ENCODE measurements at places on chromosomes 2 and 18.

DNA sequence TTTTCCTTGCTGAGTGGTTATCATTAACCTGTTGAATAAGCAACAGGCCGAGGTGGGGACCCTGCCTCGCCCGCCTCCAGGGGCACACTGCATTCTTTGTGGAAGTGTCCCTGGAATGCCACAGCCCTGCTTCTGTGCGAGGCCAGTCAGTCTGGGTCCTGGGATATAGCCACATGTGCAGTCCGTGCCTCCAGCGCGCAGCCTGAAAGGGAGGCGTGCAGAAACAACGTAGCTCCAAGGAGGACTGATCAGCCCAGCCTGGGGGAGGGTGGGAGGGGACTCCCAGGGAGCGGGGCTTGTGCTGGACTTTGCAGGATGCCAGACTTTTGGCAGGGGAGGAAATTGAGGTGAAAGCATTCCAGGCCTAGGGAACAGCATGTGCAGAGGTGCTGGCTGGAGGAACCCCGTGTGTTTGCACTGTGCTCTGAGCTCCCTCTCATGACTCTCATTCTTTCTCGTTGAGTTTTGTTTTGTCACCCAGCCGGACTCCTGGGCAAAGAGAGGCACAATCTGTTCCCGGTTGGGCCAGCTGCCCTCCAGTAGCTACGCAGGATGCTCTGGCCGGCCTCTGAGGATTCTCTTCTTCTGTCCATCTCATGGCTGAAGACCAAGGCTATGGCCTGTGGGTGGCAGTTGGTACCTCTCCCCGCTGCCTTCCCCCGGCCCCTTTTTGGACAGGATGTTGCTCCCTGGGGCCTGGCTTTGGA is 39.7 kb downstream of the HPCAL1 start:
- DNase-seq, result no peak

GRCh38 chr2:135663148-135663700 is 78.4 kb upstream of the UBXN4 start:
- DNase-seq, result no peak

DNA sequence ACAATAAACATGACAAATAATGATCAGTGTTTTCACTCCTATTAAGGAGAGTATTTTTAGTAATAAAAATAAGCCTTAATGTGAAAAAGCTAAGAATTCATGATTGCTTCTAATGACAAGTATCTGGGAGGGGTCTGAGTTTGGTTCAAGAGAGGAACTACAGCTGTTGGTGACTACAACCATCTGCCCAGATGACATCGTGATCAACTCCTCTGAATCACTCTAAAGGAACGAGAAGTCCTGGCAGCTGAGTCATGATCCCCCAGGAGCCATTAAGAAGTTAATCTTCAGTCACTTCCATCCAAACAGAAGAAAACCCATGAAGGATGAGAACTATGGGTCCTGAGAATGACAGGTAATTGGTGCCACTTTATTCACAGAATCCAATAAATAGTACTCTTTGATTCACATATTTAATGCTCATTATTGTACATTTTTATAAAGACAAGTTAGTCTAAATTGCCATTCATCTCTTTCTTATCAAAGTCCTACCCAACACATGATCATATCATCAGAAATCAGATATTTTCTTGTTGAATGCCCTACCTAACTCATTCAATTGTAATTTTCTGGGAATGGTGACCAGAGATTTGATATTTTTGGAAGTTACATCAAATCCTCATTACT is 6.8 kb downstream of the TFPI start:
- peak; percentile 97 for DNase-seq

- DNase-seq, result peak; percentile 75
Observed at GRCh38 chr2:124668161-124668560, 643.1 kb downstream of the CNTNAP5 start.

GRCh38 chr2:95109260-95109659 is 12.3 kb downstream of the MRPS5 start:
- DNase-seq, result no peak

- DNase-seq, result no peak
Observed at GRCh38 chr2:161713706-161714105, 89.5 kb downstream of the SLC4A10 start.

- no peak for DNase-seq
Observed at GRCh38 chr2:205076405-205076804, 531.1 kb downstream of the PARD3B start.

GRCh38 chr2:179307616-179308371 is 43.2 kb upstream of the SESTD1 start:
- no peak for DNase-seq

- DNase-seq, result no peak
Observed at GRCh38 chr2:80529466-80530165, 225.1 kb upstream of the LRRTM1 start.

GRCh38 chr18:22914633-22915032 is 18.5 kb upstream of the RBBP8 start:
- DNase-seq, result no peak

DNA sequence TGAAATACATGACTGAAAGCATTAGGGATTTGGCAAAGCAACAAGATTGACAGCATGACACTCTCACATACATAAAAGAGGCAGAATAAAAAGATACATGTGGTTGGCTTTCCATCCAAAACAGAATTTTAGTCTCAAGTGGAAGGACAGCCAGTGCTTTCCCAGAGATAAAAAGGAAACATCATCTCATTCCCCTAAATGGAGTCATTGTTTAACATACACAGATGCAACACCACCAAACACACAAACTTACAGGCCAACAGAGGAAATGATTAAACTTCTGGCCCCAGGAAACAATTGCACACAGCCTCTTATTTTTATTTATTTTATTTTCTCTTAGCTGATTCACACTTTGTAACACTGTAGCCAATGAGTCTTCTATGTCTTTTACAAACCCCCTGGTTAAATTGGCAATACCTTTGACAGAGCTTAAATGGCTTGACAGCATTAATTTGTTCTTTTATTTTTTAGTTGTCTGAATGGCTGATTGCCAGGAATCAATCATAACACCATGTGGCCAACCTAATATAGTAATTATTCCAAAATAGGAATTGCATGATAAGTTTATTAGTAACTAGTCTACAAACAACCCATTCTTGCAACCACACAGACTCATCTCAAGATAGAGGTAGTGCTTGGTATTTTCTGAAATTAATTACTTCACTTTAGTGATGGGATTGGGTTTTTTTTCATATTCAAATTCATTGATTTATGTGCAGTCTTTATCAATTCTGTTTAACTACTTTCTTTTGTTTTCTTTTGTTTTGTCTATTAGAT is 190.5 kb downstream of the RND3 start:
- no peak for DNase-seq

DNA sequence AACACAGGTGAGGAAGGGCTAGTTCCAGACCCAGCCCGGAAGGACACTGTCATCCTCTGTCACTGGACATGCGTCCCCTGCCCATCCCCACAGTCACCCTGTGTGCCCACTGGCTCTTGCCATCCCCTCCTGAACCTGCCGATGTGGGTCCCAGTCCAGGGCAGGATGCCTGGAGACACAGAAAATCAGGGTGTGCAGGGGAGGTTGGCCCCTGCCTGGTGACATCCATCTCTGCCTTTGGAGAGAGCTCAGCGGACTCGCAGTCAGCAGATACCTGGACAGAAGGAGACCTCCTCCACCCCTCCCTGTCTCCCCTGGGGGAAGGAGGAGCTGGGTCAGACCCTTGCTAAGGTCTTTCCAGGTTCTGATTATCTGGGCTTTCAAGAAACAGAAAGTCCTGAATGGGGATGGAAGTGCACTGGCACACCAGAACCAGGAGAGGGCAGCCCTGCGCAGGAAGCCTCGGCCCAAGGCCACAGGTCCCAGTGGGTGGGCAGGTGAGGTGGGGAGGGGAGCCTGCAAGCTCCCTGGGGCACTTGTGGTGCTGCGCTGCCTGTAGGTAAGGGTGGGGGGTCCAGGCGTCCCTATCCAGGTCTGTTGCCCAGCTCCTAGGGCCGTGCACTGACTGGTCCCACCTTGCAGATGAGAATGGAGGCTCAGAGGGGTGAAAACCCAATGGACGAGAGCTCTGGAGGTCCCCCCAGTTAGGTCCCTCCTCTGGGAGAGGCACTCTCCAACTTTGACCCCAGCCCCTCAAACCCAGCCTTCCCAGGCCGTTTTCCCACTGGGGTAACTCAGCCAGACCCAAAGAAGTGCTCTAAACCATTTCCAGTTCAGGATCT is 9.7 kb upstream of the OTOS start:
- DNase-seq, result no peak

DNA sequence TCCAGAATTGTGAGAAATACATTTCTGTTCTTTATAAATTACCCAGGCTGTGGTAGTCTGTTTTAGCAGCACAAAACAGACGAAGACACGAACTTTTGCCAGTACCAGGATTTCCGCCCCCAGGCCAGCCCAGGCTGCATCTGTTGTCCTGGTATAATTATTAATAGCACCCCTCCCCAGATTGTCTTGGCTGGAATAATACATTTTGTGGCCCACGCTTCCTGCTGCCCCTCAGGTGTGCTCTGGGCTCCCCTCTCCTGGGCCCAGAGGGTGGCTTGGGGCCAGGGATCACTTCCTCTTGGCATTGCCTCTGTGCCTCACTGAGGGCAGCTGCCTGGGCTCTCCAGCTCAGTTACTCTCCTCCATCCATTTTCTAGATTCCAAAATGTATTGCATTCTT is 102.1 kb upstream of the HS6ST1 start:
- no peak for DNase-seq

GRCh38 chr2:29106980-29107388 is 8.2 kb upstream of the CLIP4 start:
- DNase-seq, result no peak

- DNase-seq, result no peak
Observed at GRCh38 chr2:74526649-74527230, 709 bp upstream of the DQX1 start.

DNA sequence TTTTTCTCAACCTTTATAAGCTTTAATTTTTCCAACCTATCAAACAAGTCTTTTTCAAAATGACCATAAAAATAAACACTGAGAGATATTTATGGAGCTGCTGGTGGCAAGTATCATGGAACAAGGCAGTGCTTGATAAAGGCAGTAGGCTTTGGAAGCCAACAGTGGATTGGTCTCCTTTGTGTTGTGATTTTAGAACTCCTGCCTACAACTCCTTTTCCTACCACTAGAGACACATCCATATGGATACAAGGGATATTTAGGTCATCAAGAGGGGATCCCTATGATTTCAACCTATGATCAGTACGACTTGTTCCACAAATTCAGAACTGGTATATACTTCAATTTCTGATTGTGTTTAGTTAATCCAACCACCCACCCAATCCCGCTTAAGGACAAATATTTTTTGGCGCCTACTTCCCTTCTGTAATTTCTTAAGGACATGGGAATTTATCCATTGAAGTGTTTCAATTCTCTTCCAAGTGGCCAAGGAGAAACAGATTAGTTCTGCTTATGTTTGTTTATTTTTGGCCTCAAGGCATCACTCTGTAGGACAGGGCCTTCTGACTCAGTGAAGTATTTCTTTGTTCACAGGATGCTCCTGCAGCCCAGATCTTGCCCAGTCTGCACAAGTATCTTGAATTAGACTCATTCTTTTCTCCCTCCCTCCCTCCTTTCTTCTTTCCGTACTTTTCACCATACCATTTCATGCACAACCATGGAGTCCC is 2119.6 kb upstream of the PIK3C3 start:
- DNase-seq, result no peak

GRCh38 chr18:7921938-7922587 is 354.9 kb downstream of the PTPRM start:
- peak; percentile 26 for DNase-seq

DNA sequence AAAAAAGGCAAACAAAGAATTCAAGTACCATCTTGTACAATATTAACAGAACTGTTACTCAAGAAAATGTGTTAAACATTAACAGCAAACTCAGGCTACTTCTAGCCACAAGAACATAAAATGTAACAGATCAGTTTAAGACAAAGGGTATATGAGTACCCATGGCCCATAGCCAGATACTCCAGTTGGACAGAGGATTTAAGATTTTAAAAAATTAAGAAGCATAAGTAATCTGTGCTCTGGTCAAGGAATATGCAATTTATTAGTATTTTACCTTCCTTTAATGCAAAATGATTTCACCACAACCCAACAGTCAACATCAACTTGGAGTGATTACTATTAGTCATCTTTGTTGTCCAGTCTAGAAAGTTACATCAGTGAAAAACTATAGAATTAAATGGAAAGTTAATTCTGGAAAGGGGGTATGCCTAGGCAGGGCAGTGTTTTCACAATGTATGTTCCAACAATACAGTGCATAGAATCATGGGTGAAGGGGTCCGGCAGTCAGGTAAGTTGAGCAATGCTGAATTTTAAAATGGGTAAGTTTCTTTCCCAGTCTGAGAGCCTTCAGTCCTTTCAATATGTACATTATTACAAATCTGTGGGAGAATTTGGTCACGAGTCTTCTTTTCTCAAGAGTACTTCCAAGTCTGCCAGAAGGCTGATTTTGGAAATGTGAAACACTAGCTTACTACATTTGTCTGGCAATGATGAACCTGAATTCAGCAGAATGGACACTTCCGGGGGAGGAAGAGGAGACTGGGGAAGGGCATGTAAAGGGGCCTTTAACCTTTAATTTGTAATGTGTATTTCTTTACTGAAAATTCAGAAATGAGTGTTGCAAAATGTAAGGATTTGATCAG is 34.5 kb downstream of the SFT2D3 start:
- no peak for DNase-seq

GRCh38 chr2:58983111-58983510 is 742.0 kb upstream of the FANCL start:
- no peak for DNase-seq

DNA sequence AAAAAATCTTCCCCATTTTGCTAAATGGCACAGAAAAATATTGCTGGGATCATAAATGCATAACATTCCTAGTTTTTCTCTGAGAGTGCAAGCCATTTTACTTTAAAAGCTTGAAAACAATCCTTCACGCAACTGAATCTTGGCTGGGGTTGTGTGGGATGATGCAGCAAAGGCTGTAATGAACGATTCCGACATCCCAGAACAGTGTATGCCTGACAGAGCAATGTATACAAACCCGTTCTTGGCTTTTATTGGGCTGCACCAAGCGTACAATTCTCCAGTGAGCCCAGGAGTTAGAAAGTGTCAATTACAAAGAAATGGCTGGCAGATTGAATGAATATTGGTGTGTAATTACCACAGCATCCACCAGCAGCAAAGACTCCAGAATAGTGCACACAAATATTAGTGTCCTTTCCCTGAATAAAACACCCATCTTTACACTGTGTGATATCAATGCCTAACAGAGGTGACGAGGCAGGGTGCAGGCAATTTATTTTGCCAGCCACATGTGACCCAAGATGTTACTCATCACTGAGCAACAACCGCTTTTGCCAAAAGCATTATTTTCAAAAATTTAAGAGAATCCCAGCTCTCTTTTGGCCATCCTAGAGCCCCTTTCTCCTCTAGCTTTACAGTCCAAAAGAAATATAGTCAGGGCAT is 578.6 kb upstream of the CHAC2 start:
- no peak for DNase-seq
